Hematopoietic multipotent progenitor cell treated with erythropoietin and hydrocortisone succinate and interleukin-3 and kit ligand, for 8 days (in vitro differentiated cells): ENCODE measurements at places on chromosomes 5 and 9.

DNA sequence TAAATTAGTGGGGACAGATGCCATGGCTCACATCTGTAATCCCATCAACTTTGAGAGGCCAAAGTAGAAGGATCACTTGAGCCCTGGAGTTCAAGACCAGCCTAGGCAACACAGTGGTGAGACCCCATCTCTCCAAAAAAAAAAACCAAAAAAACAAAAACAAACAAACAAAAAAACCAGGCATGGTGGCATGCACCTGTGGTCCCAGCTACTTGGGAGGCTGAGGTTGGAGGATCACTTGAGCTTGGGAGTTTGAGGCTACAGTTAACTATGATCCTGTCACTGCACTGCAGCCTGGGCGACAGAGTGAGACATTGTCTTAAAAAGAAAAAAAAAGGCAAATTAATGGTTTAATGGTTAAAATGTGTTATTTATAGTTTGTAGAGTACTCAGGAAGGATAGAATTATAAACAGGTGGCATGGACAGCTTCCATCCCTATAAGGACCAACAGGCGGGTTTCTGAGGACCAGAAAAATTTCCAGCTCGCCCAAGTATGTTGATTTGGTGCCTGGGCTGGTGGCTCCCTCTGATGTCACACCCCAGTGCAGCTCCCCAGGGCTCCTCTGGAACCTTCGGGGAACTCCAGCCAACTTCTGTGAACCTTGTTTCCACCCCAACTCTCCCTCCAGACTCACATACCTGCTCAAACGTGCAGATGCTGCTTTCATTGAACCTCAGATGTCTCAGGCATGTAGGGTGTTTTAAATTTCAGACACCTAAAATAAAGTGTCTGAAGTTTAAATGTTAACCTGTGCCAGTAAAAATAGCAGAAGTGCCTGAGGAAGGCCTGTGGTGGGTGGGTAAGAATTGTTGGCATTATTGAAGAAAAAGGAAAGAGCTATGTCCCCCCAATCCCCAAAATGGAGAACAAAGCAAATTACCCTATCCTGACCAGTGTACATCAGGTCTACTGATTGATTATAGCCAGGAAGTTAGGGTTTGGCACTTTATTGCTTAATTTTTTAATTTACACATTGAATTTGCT lies 69.0 kb downstream of the TRIO start:
- DNase-seq = no peak

GRCh38 chr5:143471041-143471509 lies 67.6 kb upstream of the NR3C1 start:
- DNase-seq = no peak

DNA sequence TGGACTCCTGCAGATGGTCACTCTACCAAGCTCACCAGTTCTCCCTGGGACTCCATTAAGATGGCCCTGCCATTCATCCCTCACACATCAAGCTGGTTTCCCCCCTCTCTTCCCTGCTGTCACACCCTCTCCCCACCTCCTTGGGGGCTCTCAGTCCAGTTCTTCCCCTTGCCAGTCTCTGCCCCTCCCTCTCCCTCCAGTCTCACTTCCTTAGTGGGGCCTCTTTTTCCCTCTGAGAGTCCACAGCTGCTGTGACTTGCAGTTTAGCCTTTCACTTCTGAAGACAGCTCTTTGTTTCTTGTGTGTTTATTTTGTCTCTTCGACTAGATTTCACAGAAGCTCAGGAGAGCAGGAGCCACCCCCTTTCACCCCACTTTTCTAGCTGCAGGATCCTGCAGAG lies 10.5 kb downstream of the DOCK2 start:
- no peak for DNase-seq

GRCh38 chr5:6453937-6454560 lies 5.4 kb downstream of the UBE2QL1 start:
- DNase-seq = no peak

GRCh38 chr5:136729901-136730355 lies 364.6 kb upstream of the TRPC7 start:
- no peak for DNase-seq

DNA sequence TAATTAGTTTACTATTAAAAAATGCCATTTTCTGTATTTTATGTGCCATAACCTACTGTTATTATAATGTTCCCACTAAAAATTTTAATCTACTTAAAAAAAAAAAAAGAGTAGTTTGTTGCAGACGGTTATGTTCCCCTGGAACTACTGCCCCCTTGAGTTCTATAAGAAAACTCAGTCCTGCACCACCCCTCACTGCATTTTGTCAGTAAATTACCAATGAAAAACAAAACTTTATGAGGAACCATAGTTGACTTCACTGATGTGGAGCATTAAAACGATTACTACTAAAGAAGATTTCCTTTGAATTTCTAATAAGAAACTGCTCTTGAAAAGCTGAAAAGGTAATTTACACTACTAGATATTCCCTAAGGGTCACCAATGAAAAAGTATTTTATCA lies 288.7 kb downstream of the FBXL17 start:
- peak; percentile 34 for DNase-seq

- no peak for DNase-seq
Observed at GRCh38 chr5:15267966-15268365, 232.0 kb upstream of the FBXL7 start.

- DNase-seq = no peak
Observed at GRCh38 chr5:113054899-113055298, 78.3 kb downstream of the DCP2 start.

DNA sequence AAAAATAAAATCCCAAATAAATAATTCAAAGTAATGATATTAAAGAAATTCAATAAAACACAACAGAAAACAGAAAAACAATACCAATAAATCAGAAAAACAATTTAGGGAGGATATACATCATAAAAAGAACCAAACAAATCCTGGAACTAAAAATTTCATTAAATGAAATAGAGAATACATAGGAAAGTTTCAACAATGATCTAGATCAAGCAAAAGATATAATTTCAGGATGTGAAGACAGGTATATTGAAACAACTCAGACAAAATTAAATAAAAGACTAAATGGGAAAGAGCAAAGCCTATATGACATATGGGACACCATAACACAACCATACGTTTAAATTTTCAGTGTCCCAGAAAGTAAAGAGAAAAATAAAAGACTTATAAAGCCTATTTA lies 85.1 kb upstream of the GHR start:
- no peak for DNase-seq

- no peak for DNase-seq
Observed at GRCh38 chr5:5490774-5491347, 68.4 kb downstream of the ICE1 start.

DNA sequence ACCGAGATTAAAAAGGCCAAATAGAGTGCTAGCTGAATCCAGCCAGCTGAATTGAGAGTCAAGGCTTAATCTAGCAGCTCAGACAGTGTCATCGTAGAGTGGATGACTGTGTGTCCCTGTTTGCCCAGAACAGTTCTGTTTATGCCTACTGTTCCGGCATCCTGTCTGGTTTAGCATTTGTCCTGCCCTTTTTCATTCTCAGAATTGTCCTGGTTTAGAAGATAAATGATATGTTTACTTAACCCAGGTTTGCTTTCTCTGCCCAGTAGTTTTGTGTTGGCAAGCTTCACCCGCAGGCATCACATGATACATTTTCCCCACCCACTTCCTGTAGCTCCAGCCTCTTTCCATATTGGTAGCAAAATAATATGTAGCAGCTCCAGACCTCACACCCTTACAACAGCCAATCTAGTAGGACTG lies 41.3 kb upstream of the ZSWIM6 start:
- DNase-seq = no peak

- no peak for DNase-seq
Observed at GRCh38 chr9:114056527-114056926, 21.6 kb downstream of the AMBP start.

DNA sequence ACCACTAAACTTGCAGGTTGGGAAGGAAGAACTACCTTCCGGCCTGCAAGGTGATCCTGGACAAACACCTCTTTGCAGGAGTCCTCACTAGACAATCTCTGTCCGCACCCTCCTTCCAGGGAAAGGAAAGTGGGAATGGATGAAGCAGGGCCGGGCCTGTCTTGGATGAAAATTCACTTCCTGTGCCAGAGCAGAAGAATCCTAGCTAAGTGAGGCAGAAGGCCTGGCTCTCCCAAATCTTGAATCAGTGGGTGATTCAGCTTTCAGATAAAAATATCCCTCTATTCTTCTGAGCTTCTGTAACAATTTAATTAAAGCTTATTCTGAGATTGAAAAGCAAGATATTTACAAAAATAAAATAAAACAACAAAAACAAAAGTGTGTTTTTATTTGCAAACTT lies 281.9 kb upstream of the TLE4 start:
- no peak for DNase-seq

GRCh38 chr5:150649108-150650020 lies 8.9 kb downstream of the SYNPO start:
- DNase-seq = no peak

DNA sequence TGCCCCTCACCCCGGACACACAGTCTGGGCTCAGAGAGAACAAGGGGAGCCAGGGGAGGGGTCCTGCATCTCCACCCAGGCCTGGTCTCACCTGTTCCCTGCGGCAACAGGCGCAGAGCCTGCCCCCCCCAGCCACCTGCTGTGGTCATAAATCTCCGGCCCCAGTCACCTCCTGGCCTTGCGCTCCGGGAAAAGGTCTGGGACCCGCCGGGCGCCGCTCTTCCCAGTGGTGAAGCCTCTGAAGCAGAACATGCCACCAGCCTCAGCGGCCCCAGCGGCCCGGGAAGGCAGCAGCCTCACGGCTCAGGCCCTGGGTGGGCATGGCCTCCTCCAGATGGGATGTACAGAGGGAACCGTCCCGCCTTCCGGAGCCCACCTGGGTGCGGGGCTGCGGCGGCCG lies 20.6 kb downstream of the NOTCH1 start:
- no peak for DNase-seq
